ENCODE measurements at places on chromosomes 2 and 18.

- no peak overlapping the region for H3K4me3 ChIP-seq
- H3K27me3 ChIP-seq, result no peaks in the 10 kb centered on the region
- no peak overlapping the region for H3K27ac ChIP-seq
- H3K36me3 ChIP-seq, result no peaks in the 10 kb centered on the region
Observed at GRCh38 chr2:206305523-206306245, 31.2 kb downstream of the ZDBF2 start.

- H3K27ac ChIP-seq, result no peak overlapping the region
- H3K4me3 ChIP-seq, result no peak overlapping the region
- no peaks in the 10 kb centered on the region for H3K4me1 ChIP-seq
- no peaks in the 10 kb centered on the region for H3K36me3 ChIP-seq
Observed at GRCh38 chr2:180520921-180521581, 459.4 kb upstream of the UBE2E3 start.

GRCh38 chr2:140473851-140474250, 1657.0 kb downstream of the LRP1B start:
- H3K27ac ChIP-seq, result no peak overlapping the region
- no peak for DNase-seq
- no peaks in the 10 kb centered on the region for H3K4me1 ChIP-seq
- no peaks in the 10 kb centered on the region for H3K27me3 ChIP-seq

DNA sequence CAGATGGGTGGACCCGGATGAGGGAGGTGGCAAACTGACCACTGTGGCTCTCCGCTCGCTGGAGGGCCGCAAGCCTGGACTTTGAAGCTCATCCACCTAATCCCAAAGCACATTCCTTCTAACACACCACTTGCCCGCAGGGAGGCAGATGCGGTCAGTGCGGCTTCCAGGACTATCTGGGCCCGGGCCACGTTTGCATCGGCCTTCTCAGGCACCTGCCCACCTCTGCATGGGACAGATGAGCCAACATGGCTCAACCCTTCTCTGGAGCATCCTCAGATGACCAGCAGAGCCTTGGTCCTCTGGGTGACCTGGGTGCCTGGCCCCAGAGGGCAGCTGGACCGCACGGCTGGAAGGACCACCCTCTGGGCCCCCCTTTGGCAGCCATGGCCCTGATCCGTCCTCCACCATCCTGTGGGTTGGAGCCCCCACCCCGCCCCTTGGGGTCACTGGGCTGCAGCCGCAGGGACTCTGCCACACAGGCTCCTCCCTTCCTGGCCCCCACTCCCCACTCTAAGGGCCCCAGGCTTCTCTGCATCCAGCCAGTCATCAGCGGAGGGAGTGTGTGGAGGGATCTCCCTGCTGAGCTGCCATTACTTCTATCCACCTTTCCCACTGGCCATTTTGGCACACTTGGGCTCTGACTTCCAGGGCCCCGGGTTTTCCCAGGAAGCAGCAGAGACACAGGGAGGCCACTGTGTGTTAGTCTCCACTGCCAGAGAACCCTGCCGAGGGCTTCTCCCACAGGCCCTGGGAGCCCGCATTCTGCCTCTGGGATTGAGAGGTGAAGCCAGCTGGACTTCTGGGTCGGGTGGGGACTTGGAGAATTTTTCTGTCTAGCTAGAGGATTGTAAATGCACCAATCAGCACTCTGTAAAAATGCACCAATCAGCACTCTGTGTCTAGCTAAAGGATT, 12.3 kb downstream of the HDAC4 start:
- no peaks in the 10 kb centered on the region for H3K27me3 ChIP-seq
- no peak overlapping the region for H3K27ac ChIP-seq
- peaks cover 96% of the 10 kb centered on the region for H3K36me3 ChIP-seq

- H3K27ac ChIP-seq, result no peak overlapping the region
- DNase-seq, result no peak
- H3K27me3 ChIP-seq, result no peaks in the 10 kb centered on the region
Observed at GRCh38 chr18:73452866-73453265, 585.1 kb upstream of the NETO1 start.

- H3K27me3 ChIP-seq, result no peaks in the 10 kb centered on the region
- H3K4me3 ChIP-seq, result no peak overlapping the region
- no peak overlapping the region for H3K27ac ChIP-seq
- DNase-seq, result no peak
- H3K36me3 ChIP-seq, result no peaks in the 10 kb centered on the region
- H3K4me1 ChIP-seq, result no peaks in the 10 kb centered on the region
Observed at GRCh38 chr18:6248017-6248416, 166.7 kb downstream of the L3MBTL4 start.

- no peaks in the 10 kb centered on the region for H3K27me3 ChIP-seq
- no peak for DNase-seq
- H3K4me3 ChIP-seq, result no peak overlapping the region
- no peaks in the 10 kb centered on the region for H3K36me3 ChIP-seq
- H3K4me1 ChIP-seq, result no peaks in the 10 kb centered on the region
- H3K27ac ChIP-seq, result no peak overlapping the region
Observed at GRCh38 chr2:49514201-49514600, 359.9 kb upstream of the FSHR start.
